Naive B cell (primary cell): ENCODE measurements at places on chromosomes 12 and 14.

GRCh38 chr12:83067981-83068380 is 381.3 kb downstream of the TMTC2 start:
- no peak overlapping the region for H3K4me3 ChIP-seq
- peaks cover 6% of the 10 kb centered on the region for H3K36me3 ChIP-seq
- DNase-seq = no peak
- no peaks in the 10 kb centered on the region for H3K4me1 ChIP-seq

DNA sequence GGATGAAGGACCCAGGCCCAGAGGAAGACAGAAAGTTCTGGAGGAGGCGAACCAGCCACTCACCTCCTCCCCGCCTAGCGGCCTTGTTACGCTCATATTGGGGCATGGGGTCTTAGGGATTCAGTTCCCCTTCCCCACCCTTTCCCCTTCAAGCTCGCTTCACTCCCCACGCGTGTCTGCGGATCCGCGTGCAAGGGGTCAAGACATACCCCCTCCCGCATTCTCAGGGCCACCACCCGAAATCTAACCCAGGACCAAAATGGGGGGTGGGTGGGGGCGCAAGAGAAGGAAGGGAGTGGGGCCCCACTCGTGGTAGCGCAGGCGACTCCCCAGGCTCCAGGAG is 584 bp upstream of the RFX4 start:
- no peak overlapping the region for H3K27ac ChIP-seq
- no peak for DNase-seq
- H3K4me1 ChIP-seq = peaks cover 23% of the 10 kb centered on the region
- H3K36me3 ChIP-seq = peaks cover 4% of the 10 kb centered on the region

DNA sequence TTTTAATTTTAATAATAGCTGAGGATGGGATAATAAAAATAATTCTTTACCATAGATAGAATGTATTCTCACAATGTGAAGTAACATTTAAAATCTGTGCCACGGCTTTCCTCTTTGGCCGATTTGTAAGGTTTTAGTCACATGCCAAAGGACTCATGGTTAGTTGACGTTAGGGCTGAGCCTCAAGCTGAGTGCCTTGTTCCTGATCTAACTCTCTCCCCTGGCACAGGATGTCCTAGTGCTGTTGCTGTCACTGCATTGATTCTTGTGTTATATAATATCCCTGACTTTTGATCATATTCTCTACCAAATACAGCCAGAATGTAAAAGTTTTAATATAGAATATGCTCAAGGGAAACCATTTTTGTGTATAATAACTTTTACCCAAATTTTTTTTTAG is 144.3 kb downstream of the PELI2 start:
- H3K4me1 ChIP-seq = peaks cover 4% of the 10 kb centered on the region
- H3K4me3 ChIP-seq = no peak overlapping the region
- no peaks in the 10 kb centered on the region for H3K27me3 ChIP-seq

GRCh38 chr12:12734054-12734453 is 16.9 kb downstream of the CDKN1B start:
- H3K27me3 ChIP-seq = no peaks in the 10 kb centered on the region
- H3K4me1 ChIP-seq = peaks cover 14% of the 10 kb centered on the region
- H3K4me3 ChIP-seq = no peak overlapping the region
- no peaks in the 10 kb centered on the region for H3K36me3 ChIP-seq
- no peak for DNase-seq

GRCh38 chr12:13981990-13982389 is 588 bp upstream of the GRIN2B start:
- peak; percentile 17 for DNase-seq
- H3K27ac ChIP-seq = no peak overlapping the region
- no peaks in the 10 kb centered on the region for H3K36me3 ChIP-seq
- H3K4me3 ChIP-seq = peak overlapping the region; percentile 84
- peaks cover 82% of the 10 kb centered on the region for H3K27me3 ChIP-seq

- H3K27ac ChIP-seq = peak overlapping the region; percentile 21
- H3K27me3 ChIP-seq = no peaks in the 10 kb centered on the region
- peaks cover 18% of the 10 kb centered on the region for H3K36me3 ChIP-seq
Measured at GRCh38 chr12:50932787-50933280, 19.5 kb upstream of the HIGD1C start.

DNA sequence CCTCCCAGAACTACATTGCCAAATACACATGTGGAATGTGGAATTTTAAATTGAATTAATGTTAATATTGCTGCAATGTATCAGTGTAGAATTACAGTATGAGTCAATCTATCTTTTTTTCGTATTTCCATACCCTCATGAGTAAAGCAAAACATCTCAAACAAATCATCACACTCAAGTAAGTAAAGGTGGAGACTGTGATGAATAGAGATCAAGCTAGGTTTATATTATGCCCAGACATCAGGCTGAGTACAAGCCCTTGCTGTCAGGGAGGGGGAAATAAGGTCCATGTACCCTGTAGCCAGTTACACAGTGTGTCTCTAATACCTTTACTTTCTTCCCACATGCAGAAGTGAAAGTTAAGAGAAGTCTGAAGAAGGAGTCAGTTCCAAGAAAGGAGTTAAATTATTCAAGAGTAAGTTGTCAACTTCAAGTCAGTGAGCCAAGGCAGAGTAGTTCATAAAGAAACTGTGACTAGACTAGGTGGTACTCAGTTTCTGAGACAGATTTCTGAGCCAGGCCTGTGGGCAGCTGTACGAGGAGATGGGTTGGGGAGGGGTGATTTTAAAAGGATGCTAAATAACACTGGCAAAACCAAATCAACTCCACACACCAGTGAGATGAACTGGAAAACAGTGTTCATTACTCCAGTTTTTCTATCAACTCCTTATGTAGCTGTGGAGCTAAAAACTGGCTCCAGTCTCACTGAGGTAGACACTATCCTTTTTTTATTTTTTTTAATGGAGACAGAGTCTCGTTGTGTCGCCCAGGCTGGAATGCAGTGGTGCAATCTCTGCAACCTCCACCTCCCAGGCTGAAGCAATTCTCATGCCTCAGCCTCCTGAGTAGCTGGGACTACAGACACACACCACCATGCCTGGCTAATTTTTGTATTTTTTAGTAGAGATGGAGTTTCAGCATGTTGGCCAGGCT is 23.8 kb upstream of the STK38L start:
- no peaks in the 10 kb centered on the region for H3K27me3 ChIP-seq
- H3K27ac ChIP-seq = peak overlapping the region; percentile 1
- peaks cover 29% of the 10 kb centered on the region for H3K4me1 ChIP-seq
- DNase-seq = peak; percentile 18

DNA sequence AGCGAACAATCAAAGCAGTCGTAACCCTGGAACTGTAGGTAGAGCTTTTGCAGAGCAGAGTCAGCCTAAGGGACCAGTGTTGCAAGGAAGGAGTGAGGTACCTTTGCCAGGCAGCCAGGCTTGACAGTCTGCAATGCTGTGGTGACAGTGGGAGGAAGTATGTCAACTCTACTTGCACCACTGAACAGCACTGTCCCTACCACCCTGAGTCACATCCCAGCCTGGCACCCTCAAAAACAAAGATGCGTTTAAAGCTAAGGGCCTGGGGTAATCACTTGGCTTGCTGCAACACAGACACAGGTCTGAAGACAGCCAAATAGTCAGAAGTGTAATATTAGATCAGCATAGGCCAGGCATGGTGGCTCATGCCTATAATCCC is 141.9 kb downstream of the DPF3 start:
- H3K36me3 ChIP-seq = peaks cover 19% of the 10 kb centered on the region
- H3K27me3 ChIP-seq = no peaks in the 10 kb centered on the region
- H3K4me3 ChIP-seq = peak overlapping the region; percentile 27

DNA sequence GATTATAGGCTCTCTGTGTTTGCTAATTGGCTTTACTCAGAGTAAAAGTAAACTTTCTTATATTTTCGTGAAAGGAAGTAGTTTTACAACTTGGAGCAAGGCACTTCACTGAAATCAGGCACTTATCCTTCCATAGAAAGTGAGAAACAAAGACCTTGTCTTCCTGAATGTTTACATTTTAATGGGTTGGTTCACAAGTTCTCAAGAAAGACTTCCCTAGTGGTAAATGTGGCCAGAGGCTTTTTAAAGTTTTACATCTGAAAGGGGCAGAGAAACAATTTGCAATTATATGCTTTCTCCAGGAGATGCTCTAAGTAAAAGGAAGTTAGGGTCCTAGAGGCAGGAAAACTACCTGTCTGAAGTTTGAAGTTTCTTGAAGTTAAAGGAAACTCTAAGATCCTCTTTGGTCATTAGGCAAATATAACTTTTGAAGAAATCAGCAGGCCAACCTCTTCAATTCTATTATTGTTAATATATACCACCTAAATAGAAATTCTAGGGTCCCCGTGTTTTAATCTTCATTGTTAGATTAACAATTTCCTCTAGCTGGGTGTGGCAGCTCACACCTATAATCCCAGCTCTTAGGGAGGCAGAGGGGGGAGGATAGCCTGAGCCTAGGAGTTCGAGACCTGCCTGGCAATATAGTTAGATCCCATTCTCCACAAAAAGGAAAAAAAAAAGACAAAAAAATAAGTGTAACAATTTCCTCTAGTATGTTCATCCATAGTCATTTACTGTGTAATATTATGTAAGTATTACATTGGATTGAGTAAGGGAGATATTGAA is 644.9 kb upstream of the FOXG1 start:
- no peaks in the 10 kb centered on the region for H3K36me3 ChIP-seq
- DNase-seq = no peak
- H3K4me3 ChIP-seq = no peak overlapping the region
- H3K27ac ChIP-seq = no peak overlapping the region
- H3K4me1 ChIP-seq = no peaks in the 10 kb centered on the region

GRCh38 chr14:22556990-22557623 is 31.9 kb downstream of the DAD1 start:
- H3K27me3 ChIP-seq = no peaks in the 10 kb centered on the region
- peak; percentile 88 for DNase-seq
- peaks cover 65% of the 10 kb centered on the region for H3K4me1 ChIP-seq
- H3K27ac ChIP-seq = peak overlapping the region; percentile 98

DNA sequence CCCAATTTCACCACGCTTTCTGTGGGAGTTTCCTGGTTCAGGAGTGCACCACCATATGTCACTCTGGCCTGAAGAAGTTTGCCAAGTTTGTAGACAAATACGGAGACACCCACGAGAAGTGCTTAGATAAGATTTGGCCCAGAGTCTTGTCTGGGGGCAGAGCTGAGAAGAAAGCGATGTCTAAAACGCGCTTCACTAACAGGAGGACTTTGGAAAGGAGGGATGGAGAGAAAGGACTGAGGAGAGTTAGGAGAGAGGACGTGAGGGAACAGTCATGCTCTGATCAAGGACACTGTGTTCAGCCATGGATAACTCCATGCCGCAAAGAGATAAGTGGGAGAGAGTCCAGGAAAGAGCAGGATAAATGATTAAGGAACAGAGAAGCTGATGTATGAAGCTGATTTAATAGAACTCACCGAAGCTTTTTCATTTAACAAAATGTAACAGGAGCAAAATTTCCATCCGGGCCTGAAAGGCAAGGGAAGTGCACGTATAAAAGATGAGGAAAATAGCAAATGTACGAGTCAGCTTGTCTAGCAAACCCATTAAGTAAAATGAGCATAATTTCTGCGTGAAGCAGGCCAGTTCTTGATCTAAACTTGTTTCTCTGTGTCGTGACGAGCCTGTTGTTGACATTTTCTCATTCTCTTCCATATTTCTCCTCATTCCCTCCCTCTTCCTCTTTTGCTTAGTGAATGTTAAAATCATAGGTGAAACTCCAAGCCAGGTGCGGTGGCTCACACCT is 23.4 kb upstream of the MAP3K9 start:
- H3K27ac ChIP-seq = no peak overlapping the region
- no peaks in the 10 kb centered on the region for H3K36me3 ChIP-seq
- peaks cover 15% of the 10 kb centered on the region for H3K27me3 ChIP-seq
- DNase-seq = no peak

DNA sequence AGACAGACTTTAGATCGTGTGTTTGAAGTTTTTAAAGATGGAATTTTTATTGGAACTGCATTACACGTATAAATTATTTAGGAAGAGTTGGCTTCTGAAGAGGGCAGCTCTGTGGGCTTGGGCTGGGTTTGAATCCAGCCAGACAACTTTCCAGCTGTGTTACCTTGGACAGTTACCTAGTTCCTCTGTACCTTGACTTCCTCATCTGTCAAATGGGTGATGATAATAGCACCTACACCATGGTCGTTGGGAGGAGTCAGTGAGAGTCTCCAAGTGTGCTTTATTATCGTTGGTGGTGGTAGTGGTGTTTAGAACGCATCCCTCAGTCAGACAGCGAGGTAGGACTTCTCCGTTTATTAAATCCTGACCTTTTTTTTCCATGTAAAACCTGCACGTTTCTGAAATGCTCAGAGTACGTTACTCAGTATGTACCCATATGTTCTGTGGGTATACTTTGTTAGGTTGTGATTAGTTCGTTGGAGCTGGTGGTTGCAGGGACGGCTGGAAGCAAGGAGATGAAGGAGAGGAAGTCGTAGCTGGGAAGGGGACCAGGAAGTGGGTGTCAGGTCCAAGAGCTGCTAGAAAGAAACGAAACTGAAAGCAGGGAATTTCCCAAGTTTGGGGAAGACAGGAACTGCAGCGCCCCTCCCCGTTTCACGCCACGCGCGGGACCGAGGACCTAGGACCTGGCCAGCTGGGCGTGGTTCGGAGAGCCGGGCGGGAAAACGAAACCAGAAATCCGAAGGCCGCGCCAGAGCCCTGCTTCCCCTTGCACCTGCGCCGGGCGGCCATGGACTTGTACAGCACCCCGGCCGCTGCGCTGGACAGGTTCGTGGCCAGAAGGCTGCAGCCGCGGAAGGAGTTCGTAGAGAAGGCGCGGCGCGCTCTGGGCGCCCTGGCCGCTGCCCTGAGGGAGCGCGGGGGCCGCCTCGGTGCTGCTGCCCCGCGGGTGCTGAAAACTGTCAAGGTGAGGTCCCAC is at the start of gene OAS3:
TSS of gene OAS3 (plus strand) at position 734 of the 979 bp plus-strand sequence. CDS start at position 791, 57 bp downstream.
- H3K4me3 ChIP-seq = peak within 1 kb of the TSS; percentile 87
- DNase-seq = peak; percentile 51
- H3K4me1 ChIP-seq = peaks cover 33% of the 10 kb centered on the region
- H3K27me3 ChIP-seq = no peaks in the 10 kb centered on the region

GRCh38 chr12:108613548-108613947 is 15.7 kb upstream of the TMEM119 start:
- no peak overlapping the region for H3K4me3 ChIP-seq
- H3K27ac ChIP-seq = peak overlapping the region; percentile 69
- H3K4me1 ChIP-seq = peaks cover 45% of the 10 kb centered on the region
- no peak for DNase-seq
- no peaks in the 10 kb centered on the region for H3K27me3 ChIP-seq

DNA sequence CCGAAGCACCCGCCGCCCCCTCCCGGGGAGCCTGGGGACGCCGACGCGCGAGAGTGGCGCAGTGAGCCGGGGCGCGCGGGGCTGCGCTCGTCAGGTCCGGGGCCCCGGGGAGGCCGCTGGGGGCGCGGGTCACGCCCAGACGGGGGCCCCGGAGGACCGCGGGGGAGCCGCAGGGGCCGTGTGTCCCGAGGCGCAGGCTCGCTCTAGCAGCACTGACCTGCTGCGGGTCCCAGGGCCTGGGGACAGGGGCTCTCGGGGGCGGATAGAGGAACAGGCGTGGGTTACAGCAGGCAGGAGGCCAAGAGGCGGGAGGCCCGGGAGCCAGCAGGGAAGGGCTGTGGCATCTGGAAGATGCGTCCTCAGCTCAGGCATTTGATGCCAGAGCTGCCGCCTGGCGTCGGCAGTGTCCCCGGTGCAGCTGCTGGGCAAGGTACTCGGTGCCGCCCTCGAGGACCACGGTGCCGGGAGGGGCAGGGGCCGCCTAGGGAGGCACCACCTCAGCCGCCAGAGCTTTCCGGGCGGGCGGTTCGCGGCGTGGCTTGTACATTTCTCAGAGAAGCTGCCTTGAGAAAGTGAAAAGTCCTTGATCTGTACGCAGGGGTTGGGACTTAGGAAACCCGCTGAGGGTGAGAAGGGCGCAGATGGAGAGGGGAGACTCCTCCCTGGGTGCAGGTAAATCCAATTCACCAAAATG is 1.2 kb downstream of the WNT5B start:
- peaks cover 74% of the 10 kb centered on the region for H3K27me3 ChIP-seq
- no peak overlapping the region for H3K27ac ChIP-seq
- H3K4me1 ChIP-seq = peaks cover 25% of the 10 kb centered on the region

GRCh38 chr12:56487448-56488040 is 417 bp downstream of the GLS2 start:
- H3K4me3 ChIP-seq = peak overlapping the region; percentile 95
- no peaks in the 10 kb centered on the region for H3K36me3 ChIP-seq
- H3K27ac ChIP-seq = peak overlapping the region; percentile 60
- peaks cover 9% of the 10 kb centered on the region for H3K27me3 ChIP-seq
- peak; percentile 30 for DNase-seq
- peaks cover 18% of the 10 kb centered on the region for H3K4me1 ChIP-seq
